ENCODE measurements at places on chromosomes 11 and 22.
A peak's percentile ranks its signal among the peaks of the same experiment; 100 is the strongest.

GRCh38 chr11:111177037-111177871 is 68.3 kb upstream of the POU2AF2 start:
- peak; percentile 9 for DNase-seq

GRCh38 chr22:26981541-26981940 is 324.2 kb downstream of the MIAT start:
- DNase-seq, result no peak

DNA sequence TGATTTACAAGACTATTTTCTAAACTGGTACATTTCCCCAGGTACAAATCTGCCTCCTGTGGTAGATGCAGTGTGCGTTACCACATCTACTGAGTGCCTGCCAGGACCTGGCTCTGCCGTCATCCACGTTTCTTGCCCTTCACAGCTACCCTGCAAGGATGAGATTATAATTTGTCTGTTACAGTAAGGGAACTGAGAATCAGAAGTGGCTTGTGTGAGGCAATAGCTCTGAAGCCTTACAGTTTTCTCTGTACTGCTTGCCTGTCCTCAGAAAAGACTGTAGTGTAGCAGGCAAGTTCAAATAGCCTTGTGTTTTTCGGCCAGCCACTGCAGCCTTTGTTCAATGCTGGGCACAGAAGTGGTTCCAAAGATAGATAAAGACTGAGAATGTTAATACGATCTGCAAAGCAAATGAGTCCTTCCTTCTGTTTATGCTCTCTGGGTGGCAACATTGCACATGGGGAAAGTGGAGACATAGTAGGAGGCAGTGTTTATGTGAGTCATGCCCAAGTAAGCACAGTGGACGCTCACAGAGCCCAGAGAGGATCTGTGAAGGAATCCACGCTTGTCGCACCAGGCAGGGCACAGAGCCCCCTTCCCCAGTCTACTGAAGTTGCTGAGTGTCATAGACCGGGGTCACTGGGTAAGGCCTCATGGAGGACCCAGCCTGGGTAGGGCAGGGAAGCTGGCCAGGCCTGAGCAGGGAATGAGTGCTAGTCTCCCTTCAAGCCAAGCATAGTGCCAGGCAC is 49.1 kb downstream of the MICAL2 start:
- DNase-seq, result no peak

- no peak for DNase-seq
These were observed 432.9 kb downstream of the TENM4 start for GRCh38 chr11:79007771-79008402.

DNA sequence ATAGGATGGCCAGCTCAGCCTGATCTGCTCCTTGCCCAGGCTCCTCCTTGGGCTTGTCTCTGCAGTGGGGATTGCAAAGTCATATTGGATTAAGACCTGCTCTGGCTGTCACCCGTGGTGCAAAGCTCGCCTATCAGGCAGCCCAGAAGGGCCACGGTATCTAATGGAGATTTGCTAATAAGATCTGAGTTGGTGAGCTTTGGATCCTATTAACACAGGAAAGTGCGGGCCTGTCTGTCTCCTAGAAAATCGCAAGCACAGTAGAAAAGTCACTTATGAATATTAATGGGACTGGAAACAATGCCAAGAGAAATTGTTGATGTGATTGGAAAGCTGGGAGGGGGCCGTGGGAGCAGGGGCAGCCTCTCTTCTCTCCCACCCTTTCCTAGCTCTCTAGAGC is 72.8 kb downstream of the CHST1 start:
- no peak for DNase-seq

DNA sequence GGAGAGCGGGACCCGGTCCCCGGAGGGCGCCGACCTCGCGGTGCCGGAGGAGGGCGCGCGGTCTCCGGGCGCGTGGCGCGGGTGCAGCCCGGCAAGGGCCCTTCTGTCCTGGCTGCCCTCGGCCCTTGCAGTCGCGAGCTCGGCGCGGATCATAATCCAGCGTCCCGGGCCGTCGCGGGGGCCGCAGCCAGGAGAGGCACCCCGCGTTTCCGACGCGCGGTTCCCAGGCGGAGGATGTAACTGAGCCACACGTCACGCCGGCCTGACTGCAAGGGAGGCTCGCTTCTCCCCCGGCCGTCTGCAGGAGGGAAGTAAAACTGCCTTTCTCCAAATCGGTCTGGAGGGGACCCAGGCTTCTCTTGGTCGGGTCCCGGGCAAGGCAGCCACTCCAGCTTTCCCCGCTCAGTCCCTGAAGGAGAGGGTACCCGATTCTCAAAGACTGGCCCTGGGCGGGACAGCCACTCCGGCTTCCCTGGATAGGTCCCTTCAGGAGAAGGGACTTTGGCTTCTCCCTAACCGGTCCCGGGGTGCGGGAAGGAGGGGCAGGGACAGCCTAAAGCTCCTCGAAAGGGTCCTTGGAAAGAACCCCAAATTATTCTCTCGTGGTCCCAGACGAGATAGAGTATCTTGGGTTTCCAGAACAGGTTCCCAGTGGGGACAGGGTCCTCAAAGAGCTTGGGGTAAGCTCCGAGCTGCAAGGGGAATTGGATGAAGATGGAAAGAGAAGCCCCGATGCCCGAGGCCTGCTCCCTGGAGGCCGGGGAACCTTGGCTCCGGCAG is 836 bp downstream of the SPON1 start:
- DNase-seq, result peak; percentile 51

DNA sequence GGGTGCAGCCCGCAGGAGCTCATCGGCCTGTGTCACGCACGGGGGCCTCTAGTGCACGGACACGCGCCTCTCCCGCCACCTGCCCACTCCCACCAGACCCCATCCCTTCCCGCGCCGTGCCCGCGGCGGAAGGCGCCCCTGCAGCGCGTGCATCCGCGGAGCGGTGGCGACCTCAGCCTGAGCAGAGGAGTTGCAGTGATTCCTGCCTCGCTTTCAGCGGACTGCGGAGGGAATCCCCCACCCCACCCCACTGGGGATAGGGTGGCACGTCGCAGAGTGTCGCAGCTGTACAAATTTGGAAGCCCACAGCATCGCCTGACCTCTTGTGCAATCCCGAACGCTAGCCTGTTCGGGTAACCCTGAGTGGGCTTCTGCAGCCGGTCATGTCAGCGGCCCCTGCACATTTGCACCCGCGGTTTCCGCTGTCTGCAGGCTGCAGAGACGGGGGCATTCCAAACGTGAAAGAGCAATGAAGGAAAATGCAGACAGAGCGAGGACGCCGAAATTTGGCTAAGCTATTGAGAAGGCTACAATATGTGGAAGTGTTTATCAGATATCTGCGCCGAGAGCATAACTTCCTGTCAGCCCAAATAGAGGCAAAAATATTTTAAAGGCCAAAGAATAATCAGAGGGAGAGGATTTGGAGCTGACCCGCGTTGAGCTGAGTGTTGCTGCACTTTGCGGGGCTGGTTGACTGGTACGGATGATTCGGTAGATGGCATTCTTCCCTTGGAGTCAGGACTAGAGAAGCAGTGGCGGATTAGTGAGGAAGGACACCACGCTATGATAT is 617 bp upstream of the ARHGAP20 start:
- no peak for DNase-seq

- no peak for DNase-seq
These were observed 35.3 kb downstream of the ZNRF3 start for GRCh38 chr22:28918550-28919271.

GRCh38 chr11:32960553-32961164 is 55.0 kb upstream of the DEPDC7 start:
- DNase-seq, result no peak

DNA sequence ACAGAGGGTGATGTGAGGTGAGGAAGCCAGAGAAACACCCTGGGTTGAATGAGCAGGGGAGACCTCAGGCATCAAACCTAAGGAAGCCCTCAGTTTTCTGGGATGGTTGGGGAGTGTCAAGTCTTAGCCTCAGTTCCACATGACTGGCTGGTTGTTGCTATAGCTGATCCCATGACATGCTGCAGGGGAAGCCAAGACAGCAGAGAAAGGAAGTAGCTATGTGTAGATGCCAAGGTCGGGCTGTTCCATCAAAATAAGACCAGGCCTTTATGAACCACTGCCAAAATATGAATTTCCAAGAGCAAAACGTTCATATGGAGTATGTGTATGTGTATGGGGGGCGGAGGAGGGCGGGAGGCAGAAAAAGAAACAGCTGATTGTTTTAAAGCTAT is 11.6 kb downstream of the CD59 start:
- no peak for DNase-seq

Measured in CD4-positive, alpha-beta T cell (primary cell).